Stimulated activated CD8-positive, alpha-beta memory T cell treated with anti-CD3 and anti-CD28 coated beads, Interleukin-15, amount 100 ng/mL, for 24 hours (primary cell): ENCODE measurements at places on chromosomes 3 and 15.
A peak's percentile ranks its signal among the peaks of the same experiment; 100 is the strongest.

DNA sequence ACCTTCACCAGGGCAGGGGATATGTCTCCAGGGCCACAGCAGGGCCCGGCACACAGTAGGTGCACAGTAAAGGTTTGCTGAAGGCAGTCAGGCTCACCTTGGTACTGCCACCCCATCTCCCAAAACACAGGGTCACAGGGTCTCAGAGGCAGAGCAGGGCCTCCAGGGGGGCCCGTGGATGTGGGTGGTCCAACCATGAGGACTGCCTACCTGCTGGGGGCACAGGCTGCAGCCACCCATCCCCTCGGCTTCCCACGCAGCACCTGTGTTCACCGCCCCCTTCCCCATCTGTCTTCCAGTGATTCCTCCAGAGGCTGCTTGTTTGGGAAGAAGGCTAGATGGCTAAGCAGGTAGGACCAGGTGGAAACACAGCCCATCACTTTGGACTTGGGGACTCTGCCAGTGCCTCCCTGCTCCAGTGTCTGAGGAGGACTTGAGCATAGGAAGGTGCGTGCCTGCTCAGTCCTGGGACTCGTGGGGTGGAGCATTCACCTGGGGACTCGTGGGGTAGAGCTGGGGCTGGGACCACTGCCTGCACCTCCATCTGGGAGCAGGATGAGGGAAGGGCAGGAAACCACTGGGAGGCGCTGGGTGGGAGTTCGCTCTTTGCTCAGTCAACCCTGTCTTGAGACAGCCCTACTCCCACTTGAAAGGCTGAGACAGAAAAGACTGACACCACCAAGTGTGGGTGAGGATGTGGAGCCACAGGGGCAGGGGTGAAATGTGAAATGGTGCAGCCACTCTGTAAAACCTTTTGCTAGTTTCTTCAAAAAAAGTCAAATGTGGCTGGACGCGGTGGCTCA, 18.8 kb upstream of the PLXND1 start:
- no peak for DNase-seq

DNA sequence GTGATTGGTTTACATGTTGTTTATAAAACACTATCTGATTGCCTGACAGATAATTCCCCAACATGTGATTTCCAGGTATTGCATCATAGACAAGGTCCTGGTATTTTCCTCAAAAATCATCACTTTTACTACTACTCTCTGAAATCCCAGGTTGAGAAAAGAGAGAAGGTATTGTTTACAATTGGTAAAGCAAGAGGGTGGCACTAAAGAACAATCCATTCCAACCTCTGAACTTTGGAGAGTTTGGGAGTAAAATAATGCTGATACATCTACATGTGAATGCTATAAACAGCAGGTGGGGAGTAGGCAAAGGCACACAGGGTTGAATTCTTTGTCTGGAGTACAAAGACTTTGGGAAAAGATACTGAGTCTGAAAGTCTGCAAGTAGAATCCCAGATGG, 134.2 kb downstream of the WDR72 start:
- no peak for DNase-seq

DNA sequence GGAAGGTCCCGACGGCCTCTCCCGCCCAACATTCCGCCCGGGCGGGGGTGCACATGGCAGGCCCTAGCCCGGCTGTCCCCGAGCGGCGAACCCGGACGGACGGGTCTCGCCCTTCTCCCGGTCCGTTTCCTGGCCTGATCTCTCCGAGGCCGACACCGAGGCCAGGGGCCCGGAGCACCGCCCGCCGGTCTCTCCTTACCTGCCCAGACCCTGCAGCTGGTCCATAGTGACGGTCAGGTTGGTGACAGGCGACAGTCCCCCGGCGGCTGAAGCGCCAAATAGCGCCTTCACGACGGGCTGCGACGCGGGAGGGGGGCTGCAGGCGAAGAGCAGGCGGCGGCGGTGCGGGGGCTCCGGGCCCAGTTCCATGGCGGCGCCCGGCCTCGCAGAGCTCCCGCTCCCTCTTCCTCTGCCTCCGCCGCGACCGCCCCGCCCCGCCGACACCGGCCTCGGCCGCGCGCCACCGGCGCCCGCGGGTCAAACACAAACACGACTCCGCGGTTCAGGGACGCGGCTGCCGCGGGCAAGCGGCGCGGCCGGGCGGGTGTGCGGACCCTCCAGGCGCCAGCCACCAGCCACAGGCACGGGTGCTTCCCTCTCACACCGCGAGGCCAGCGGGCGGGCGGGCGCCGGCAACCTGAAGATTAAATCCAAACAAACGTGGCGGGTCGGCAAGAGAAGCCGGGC, 495 bp downstream of the CDC25A start:
- peak; percentile 14 for DNase-seq

- DNase-seq = no peak
Measured at GRCh38 chr3:188262913-188263683, 109.1 kb downstream of the LPP start.

DNA sequence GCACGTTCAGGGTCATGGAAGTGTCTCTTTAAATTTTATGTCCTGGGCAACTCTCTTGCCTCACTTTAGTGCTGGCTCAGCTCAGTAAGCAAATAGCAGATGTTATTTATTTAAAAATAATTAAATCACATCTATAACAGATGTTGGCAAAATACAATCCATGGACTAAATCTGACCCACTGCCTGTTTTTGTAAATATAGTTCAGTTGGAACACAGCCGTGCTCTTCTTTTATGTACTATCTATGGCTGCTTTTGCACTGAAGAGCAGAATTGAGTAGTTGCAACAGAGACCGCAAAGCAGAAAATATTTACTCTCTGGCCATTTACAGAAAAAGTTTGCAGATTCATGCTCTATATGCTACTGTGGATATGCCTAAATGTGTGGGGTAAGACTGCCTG, 79.2 kb downstream of the SAMMSON start:
- no peak for DNase-seq

- DNase-seq = no peak
Measured at GRCh38 chr3:186235554-186235953, 126.5 kb downstream of the DGKG start.

- peak; percentile 6 for DNase-seq
Measured at GRCh38 chr3:43286841-43287499, 630 bp downstream of the SNRK start.
